ENCODE measurements at places on chromosomes 2 and 18. TPM values are rescaled to one million over a fixed set of nuclear protein-coding genes. Genes with fewer than 3 reads are reported as not detected.

Gene SERPINB11
- not detected for polyA plus RNA-seq

Gene GRHL1
- 0.64 TPM for polyA plus RNA-seq

Gene NCK2
- 18.9 TPM for polyA plus RNA-seq

Gene CFC1
- polyA plus RNA-seq = not detected

DNA sequence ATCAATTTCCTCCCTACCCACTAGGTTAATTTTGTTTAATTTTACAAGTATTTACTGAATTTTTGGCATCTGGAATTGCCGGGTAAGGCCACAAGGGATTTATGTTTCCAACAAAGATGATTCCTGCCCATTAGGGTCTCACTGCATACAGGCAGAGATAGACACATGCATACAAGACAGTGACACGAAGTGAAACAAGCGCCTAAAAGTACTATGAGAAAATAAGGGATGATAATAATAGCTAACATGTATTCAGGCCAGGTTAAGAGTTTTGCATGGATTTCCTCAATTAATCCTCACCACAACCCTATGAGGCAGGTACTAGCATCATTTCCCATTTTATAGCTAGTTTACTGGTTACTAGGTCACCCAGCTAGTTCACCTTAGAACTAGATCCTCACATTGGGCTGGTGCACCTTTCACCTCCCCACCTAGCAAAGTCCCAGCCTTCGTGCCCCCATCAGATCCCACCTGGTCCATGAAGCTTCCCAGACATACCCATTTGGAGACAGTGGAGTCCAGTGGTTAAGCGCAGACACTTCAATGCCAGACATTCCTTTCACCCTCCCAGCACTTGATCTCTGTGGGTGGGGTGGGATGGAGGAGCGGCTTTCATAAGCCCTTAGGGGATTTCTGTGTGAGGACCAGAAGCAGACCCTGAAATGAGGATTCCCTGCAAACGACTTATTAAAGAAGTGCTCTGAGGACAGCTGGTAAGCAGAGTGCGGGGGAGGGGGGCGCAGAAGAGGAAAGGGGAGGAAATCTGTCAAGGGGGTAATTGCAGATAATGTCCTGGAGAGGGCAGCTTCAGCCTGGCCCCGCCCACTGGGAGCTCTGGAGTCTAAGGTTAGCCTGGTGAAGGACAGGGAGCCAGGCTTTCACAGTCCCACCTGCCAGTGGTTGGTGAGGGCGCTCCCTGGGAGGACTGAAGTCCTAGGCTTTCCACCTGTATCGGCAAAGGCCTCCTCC lies 5.8 kb upstream of the DGUOK start:
- DNase-seq = no peak

DNA sequence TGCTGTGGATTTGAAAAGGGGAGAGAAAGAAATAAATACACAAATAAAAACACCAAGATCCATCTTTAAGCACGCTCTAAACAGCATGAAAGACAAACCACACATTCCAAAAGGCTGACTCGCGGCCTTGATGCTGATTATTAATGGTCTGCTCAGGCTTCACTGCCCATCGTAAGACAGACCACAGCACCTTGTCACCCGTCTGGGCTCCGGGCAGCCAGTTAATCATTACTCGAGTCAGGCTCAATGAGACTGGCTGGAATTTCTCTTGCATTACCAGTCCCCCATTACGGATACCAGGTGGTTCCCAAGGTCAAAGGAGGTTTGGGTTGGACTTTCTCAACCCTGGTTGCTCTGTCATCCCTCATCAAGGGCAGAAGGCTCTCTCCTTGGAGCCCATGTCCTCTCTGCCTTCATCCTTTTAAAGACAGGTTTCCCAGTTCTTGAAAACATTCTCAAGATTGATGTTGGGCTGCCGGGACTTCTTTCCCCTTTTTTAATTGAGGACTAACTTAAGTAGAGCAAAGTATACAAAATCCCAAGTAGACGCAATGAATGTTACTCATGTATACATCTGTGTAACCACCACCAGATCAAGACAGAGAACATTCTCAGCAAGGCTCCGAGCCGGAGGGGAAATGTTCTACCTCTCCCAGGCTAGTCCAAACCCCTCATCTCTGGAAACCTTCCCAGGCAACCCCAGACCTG lies 8.1 kb downstream of the SMAD7 start:
- no peak for DNase-seq

DNA sequence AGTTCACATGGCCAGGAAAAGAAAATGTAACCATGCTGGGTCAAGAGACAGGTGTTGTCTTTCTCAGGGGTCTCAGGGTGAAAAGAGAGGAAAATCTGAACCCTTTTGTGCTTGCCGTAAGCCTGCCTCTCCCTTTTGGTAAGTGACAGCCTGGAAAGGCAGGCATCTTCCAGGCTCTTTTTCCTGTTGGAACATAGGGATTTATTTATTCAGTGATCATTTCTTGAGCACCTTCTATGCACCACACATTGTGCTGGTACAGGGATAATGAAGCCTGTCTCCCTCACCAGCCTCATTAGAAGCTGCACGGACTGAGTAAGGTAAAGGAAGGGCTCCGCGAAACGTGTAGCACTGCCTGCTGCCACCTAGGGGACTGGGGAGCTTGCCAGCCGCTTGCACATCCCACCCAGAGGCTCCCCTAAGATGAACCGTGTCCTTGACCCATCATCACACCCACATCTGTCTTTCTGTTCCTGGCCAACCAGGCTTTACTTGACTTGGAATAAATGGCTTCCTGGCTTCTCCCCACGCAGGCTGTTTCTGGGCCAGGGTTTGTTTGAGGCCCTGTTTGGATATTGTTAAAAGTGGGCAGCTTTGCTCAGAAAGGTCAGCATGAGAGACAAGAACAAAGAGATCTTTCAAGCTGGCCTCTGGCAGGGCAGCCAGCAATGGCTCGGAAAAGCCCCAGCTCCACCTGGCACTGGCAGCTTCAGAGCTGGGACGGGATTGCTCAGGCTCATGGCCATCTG lies 73.3 kb upstream of the MCFD2 start:
- no peak for DNase-seq

DNA sequence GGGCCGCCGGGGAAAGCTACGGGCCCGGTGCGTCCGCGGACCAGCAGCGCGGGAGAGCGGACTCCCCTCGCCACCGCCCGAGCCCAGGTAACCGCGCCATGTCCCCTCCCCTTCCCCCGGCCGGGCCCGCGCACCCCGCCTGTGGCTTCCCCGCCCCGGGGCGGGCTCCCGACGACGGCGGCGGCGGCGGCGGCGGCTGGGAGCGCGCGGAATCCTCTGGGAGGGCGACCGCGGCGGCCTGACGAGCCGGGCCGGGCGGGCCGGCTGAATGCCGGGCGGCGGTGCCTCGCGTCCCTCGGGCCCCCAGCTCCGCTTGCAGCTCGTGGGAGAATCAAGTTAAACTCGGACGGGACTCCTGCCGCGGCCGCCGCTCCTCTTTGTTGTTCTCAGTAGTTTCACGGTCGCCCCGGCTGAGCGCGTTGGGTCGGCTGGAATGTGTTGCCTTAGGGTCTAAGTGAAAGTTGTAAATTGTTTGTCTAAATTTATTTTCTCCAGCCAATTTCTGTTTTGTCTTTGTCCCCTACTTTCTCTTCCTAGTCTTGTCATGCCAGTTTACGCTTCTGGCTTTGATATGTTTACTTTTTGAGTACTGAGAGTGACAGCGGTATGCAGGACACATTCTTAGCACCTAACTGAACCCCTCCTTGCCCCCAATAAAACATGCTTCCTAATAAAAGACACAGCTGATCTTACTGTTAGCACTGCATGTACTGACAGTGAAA lies 685 bp downstream of the SMAD4 start:
- DNase-seq = no peak

DNA sequence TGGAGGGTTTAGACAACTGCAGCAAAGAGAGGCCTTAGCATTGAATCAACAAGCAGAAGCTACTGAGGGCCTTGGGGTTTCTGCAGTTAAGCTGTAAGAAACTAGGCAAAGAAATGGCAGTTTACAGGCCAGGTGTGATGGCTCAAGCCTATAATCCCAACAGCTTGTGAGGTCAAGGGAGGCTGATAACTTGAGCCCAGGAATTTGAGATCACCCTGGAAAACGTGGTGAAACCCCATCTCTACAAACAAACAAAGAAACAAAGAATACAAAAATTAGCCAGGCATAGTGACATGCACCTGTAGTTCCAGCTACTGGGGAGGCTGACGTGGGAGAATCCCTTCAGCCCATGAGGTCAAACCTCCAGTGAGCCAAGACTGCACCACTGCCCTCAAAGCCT lies 421.6 kb upstream of the CHST9 start:
- no peak for DNase-seq

DNA sequence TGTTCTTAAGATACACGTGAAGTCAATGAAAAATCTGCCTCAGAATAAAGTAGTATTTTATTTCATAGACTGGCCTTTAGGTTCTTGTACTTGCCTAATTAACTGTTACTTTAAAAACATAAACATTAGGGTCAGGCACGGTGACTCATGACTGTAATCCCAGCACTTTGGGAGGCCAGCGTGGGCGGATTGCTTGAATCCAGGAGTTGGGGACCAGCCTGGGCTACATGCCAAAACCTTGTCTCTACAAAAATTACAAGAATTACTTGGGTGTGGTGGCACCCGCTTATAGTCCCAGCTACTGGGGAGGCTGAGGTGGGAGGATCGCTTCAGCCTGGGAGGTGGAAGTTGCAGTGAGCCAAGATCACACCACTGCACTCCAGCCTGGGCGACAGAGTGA lies 16.0 kb upstream of the SNORC start:
- peak; percentile 60 for DNase-seq

DNA sequence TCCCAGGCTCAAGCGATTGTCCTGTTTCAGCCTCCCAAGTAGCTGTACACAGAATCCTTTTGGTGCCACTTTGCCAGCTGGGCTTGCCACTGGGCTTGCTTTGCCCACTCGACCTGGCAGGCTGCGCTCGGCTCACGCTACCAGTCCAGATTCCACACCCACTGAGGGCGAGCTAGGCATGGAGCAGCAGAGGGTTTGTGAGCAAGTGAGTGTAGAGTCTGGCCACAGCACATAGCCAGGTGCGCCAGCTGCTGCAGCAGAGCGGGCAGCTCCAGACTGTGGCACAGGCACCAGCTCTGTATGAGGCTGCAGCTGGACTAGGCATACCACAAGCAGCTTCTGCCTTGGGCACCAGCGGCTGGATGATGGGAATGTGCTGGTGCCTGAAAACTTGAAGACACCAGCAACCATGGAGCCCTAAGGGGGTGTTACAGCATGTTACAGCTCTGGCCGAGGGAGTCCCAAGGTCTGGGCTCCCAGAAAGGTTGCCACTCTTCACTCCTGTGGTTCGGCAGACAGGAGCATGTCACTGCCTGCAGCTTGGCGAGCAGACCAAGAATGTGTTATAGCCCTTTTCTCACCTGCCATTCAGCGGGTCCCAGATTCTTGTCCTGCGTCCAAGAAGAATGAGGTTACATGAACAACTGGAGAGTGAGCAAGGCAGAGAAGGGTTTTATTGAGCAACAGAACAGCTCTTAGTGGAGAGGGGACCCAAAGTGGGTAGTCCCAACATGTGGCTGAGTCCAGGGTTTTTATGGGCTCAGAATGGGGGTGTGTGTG lies 12.9 kb downstream of the SMARCAL1 start:
- no peak for DNase-seq

DNA sequence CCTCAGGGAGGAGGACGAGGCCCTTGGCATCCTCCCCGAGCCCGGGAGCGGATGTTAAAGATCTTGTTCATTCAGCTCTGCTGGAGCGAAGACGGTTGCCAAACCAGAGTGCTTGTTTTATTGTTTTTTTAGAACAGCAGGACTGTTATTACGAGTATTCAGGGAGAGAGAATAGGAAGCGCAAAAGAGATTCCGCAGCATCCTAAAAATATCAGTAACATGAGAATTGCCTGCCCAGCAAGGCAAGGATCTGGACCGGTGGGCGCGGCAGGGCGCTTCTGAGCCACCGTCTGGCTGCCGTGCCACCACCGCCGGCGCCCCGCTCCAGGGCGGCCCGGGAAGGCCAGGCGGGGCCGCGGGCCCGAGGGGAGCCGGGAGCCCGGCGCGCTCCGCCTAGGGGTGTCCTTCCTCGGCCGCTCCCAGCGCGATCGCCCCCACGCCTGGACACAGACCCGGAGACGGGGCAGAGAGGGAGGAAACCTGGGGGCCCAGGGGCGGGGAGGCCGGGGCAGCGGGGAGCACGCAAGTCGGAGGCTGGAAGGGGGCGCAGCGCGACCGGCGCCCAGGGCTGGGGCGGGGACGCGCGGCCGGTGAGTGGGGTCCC lies 843 bp downstream of the CYS1 start:
- no peak for DNase-seq

GRCh38 chr2:120013597-120014223 lies 833 bp downstream of the EPB41L5 start:
- no peak for DNase-seq

DNA sequence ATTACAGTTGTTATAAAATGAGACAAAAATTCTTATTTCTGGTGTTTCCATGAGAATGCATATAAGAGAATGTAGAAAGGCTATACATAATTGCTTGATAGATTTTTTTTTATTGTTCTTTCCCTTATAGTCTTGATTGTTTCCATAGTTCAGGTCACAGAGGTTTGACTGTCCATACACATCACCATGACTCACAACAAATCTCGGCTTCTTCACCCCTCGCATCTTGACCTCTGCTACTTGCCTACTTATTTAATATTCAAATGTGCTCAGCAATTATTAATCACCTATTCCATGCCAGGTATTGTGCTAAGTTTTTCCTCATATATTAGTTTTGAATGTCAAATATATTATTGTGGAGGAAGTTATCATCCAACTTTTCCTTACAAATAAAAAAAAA lies 789.6 kb downstream of the RNF144A start:
- no peak for DNase-seq

GRCh38 chr2:45821558-45822271 lies 170.2 kb downstream of the PRKCE start:
- DNase-seq = no peak

DNA sequence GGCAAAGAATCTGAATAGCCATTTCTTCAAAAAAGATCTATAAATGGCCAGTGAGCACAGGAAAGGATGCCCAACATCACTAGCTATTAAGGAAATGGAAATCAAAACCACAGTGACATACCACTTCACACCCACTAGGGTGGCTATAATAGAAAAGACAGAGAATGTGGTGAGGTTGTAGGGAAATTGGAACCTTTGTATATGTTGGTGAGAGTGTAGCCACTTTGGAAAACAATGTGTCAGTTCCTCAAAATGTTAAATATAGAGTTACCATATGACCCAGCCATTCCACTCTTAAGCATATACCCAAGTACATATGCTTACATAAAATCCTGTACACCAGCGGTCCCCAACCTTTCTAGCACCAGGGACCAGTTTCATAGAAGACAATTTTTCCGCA lies 152.8 kb downstream of the SMAD2 start:
- no peak for DNase-seq

GRCh38 chr2:228430986-228431385 lies 249.5 kb upstream of the SPHKAP start:
- no peak for DNase-seq

DNA sequence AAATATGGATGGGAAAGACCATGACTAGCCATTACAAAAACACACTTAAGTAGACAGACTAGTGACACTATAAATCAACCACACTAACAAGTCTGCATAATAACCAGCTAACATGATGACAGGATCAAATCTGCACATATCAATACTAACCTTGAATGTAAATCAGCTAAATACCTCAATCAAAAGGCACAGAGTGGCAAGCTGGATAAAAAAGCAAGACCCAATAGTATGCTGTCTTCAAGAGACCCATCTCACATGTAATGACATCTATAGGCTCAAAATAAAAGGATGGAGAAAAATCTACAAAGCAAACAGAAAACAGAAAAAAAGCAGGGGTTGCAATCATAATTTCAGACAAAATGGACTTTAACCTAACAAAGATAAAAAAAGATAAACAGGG lies 16.3 kb downstream of the PFN4 start:
- no peak for DNase-seq
